ENCODE measurements at places on chromosomes 12 and 14.

- DNase-seq, result no peak
These were observed 16.6 kb downstream of the SMUG1 start for GRCh38 chr12:54172168-54172567.

DNA sequence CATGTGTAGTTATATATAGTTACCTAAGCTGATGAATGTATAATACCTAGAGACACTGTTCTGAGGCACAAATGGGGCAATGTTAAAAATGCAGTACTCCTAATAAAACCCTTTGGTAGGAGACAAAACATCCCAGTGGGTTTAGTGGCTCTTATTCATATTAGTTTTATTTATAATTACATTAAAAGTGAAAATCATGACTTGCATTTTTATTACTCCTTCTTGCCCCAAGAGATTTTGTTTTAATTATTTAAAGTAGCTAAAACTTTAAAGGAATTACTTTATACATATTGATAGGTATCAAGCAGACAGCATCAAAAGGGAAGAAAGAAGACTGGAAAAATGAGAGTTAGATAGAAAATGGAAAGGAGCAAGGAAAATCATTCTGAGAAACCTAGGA, 688.6 kb downstream of the GALC start:
- no peak for DNase-seq

GRCh38 chr12:112422531-112422930, 3.8 kb downstream of the PTPN11 start:
- DNase-seq, result no peak

DNA sequence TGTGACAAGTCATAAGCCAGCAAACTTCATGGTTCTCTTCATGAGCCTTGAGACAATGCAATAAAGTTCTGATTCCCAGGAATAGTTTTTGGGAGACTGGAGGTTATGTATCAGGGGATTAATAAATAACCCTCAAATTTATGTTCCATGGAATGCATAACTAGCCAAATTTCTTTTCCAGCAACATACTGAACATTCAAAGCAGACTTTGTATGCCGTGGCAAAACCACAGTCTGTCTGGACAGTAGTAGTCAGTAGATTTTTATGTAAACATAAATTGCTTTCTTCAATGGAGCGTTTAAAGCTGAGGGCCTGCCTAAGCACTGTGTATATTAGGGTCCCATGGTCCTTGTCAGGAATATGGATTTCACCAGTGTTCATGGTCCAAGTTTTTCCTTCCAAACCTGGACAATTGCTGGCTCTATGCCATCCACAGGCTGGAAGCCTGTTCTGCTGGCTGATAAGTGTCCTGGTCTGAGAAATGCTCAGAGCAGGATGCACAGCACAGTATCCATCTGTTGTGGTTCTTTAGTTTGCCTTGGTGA, 144.9 kb downstream of the SRGAP1 start:
- no peak for DNase-seq

- DNase-seq, result no peak
These were observed 926 bp upstream of the CMKLR1 start for GRCh38 chr12:108340037-108340436.

DNA sequence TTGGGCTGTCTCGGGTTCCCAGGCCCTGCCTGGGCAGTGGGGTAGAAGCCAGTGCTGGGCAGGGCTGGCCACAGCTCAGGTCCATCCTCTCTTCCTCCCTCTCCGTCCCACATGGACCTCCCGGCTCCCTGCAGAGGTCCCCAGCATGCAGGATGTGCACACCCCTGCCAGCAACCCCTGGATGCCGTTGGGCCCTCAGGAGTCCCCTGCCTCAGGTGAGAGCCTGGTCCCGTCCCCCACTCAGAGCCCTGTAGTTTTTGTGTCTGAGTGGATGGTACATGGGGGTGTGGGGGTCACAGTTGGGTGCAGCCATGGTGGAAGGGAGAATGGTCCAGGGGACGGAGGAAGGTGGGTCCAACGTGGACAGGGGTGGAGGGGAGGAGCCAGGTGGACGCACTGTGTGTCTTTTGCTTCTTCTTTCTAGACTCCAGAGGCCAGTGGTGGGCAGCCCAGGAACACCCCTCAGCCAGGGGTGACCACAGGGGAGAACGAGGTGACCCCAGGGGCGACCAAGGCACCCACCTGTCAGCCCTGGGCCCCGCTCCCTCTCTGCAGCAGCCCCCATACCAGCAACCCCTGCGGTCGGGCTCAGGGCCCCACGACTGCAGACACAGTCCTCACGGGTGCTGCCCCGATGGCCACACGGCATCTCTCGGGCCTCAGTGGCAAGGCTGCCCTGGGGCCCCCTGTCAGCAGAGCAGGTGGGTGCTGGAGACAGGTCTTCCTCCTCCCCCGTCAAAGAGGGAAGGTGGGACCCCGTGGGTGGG, 21.7 kb downstream of the PAPLN start:
- DNase-seq, result no peak

DNA sequence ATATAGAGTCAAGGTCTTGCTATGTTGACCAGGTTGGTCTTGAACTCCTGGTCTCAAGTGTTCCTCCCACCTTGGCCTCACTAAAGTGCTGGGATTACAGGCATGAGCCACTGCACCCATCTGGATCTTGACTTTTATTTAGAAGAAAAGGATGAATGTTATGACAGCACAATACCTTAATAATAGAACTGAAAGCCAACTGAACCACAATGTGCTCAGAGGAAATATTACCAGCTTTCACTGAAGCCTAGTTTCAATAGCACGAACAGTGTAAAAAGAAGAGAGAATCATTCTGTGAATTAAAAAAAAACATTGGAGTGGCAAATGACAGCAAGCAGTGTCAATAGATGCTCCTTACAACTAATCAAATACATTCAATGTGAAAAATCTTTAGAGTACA, 239.2 kb upstream of the RMST start:
- DNase-seq, result no peak

- no peak for DNase-seq
These were observed 98.8 kb downstream of the TMEM132C start for GRCh38 chr12:128365651-128366231.

- no peak for DNase-seq
These were observed 442.5 kb downstream of the NELL2 start for GRCh38 chr12:44433659-44434058.

DNA sequence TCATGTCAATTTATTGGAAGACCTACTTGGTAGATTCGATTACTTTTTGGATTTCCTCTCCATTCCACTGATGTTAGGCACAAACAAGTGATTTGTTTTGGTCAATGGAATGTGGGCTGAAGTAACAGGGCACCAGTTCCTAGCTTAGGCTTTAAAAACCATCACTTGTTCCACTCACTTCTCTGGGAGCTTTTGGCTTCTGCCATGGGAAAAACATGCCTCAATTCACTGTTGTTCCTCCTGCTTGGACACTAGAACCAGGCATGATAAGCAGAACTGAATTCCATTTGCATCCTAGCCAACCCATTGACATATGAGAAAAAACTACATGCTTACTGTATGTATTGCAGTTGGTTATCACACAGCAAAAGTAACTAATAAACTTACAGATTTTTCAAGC, 47.8 kb downstream of the LLPH start:
- DNase-seq, result no peak

All from omental fat pad (tissue), 4 donors.